ENCODE measurements at places on chromosomes 7 and 10.
A peak's percentile ranks its signal among the peaks of the same experiment; 100 is the strongest.

GRCh38 chr7:50502001-50502684 is 52.0 kb upstream of the FIGNL1 start:
- no peak for DNase-seq

DNA sequence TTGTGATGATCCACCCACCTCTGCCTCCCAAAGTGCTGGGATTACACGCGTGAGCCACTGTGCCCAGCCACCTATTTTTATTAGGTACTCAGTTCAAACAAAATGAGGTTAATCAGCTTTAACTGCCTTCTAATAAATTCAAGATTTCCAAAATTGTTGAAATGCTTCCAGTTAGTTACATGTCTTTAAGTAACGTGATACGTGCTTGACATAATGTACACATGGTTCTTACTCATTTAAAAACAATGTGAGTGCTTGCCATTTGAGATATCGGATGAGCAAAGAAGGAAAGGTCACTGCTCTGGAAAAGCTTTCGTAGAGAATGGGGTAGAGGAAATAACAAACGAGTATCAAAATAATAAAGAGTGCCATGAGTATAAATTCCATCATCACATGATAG is 83.6 kb downstream of the KMT2E start:
- no peak for DNase-seq

DNA sequence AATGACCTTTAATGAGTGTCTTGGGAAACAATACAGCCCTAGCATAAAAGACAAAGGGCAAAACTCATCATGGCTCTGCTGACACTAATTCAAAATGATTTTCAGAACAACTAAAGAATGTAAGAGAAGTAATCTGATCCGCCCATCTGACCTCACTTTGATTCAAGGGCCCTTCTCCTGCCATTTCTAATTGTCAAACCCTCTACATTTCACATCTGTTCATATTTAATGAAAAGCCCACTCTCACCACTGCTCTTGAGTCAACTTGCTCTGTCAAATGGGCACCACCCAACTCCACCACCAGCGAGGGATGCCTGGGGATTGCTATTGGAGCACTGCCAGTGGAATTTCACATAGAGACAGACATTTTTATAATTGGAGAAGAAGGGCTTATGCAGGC is 639.2 kb downstream of the KCNMA1 start:
- peak; percentile 7 for DNase-seq

GRCh38 chr7:155219947-155220769 is 77.5 kb upstream of the INSIG1 start:
- no peak for DNase-seq

DNA sequence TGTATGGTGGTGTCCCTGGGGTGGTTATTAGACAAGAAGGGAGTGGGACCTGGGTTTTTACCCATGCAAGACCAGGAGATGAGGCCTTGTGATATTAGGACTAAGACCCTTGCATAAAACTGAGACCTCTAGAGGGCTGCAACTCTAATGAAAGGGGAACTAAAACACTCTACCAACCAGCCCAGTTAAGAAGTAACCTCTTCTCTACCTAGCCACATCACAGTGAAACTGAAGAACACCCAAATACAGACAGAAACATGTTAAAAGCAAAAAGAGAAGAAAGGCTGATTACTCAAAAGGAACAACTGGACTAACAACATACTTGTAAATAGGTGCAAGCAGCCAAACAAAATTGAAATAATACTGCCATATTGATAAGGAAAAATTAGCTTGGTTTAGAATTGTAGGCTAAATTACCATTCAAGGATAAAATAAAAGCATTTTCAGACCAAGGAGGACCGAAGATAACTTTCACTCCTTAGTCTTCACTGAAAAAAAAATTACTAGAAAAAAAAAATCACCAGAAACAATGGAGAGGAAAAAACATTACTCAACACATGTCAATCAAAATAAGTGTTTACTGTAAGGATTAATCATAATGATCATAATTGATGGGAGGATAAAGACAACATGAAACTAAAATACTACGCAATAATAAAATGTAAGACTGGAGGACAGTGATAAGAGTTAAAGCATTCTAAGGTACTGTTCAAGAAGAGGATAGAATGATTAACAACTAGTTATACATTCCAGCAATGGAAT is 27.6 kb downstream of the ERLIN1 start:
- DNase-seq = no peak

- DNase-seq = no peak
Observed at GRCh38 chr10:61804414-61804813, 97.1 kb upstream of the ARID5B start.

DNA sequence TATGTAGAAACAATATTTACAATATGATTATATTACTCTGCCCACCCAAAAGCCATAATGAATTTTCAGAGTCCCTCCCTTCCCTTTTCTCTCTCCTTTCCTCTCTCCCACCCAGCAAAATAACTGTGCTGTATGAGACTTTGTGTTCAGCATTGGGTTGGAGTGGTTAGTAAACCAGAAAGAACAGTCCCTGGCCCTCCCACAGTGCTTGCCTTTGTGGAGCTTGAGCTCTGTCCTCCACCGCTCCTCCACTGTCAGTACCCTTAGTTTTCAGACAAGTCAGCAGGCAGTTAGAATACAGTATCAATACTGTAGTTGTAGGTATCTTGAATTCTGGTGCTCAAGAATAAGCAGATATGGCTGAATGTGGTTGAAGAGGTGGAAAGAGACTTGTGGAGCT is 92.7 kb downstream of the CDK14 start:
- DNase-seq = no peak

GRCh38 chr7:101882595-101883564 is 65.5 kb downstream of the CUX1 start:
- DNase-seq = peak; percentile 80

DNA sequence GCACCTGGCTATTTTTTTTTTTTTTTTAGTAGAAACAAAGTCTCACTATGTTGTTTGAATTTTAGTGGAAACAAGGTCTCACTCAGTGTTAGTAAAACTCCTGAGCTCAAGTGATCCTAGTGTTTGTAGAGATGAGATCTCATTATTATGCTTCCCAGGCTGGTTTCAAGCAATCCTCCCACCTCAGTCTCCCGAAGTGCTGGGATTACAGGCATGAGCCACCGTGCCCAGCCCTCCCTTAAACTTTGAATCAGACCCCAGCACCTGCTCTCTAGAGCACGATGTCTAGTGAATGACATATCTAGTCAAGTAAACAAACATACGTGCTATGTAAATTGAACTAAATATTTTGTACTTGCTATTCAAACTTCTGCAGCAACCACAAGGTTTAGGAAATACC is 105.6 kb upstream of the MYO3A start:
- no peak for DNase-seq

- DNase-seq = no peak
Observed at GRCh38 chr7:12930534-12930933, 243.1 kb downstream of the ARL4A start.

GRCh38 chr10:125079091-125079600 is 81.2 kb downstream of the CTBP2 start:
- DNase-seq = no peak

DNA sequence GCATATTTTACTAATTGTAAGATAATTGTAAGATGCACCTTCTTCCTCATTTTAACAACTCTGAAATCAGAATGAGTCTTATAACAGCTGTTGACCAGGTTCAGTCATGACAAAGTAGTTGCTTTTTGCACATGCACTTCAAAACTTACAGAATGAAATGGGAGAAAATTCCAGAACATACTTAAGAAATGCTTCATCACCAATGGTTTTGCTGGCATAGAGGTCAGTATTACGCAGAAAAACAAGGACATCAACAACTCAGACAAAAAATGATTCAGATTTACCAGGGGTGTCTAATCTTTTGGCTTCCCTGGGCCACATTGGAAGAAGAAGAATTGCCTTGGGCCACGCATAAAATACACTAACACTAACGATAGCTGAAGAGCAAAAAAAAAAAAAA is 13.3 kb downstream of the COL28A1 start:
- no peak for DNase-seq

DNA sequence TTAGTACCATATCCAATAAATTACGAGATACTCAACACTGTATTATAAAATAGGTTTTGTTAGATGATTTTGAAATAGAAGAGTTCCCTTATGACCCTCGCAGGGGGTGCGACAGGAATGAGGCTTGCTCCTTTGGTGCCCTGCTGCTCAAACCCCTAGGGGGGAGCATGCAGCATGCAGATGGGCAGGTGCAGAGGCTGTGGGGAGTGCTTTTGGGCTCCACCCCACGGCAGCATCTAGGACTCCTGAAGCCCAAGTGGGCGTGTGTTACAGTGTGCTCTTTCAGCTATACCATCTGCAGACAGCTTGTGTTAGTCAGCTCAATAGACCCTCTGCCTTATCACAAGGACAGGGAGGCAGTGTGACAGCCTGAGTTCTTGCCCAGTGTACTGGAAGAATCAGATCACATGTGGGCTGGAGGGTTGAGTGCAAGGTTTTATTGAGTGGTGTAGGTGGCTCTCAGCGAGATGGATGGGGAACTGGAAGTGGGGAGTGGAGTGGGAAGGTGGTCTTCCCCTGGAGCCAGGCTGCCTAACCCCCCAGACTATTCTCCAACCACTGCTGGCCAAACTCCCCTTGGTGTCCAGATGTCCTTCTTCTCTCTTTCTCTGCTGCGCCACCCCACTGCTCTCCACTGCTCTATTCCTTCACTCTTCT is 3.1 kb upstream of the MRC1 start:
- no peak for DNase-seq

DNA sequence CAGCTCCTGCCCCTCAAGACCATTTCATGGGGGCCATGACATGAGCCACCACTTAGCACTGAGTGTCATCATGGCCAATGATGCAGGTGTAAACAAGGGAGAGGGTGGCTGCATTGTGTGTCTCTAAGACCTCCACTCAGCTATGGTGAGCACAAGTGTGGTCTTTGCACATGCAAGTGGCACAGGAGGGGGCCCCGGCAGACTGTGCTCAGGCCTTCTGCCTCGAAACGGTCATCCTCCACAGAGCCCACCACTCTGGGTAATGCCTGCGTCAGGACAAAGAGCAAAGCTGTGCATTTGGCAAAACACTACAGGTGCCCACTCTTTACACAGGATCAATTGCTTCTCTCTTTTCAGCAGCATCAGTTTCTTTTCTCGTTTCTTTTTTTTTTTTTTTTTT is 125.5 kb downstream of the SH3PXD2A start:
- DNase-seq = no peak

DNA sequence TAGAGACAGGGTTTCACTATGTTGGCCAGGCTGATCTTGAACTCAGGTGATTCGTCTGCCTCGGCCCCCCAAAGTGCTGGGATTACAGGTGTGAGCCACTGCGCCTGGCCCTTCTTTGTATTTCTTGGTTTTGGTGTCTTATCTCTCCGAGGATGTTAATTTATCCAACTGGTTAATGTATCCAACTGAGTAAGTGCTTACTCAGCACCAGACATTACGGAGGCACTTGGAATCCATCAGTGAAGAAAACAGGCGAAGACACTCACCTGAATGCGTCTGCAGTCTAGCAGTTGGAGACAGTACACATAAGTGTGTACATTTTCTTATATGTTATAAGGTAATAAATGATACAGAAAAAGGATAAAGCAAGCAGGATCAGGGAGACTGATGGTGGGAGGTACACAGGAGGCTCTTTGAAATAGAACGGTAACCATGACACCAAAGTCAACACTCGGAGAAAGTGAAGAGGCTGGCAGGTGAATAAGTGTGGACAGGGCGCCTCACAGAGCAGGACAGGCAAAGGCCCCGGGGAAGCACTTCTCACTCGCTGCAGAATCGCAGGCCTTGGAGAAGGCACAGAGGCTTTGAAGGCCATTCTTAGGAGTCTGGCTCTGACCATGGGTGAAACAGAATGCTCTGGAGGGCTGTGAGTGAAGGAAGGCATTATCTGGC is 73.1 kb downstream of the LANCL2 start:
- peak; percentile 85 for DNase-seq

- no peak for DNase-seq
Observed at GRCh38 chr7:50685135-50686065, 97.3 kb downstream of the GRB10 start.

GRCh38 chr7:49127359-49127913 is 203.1 kb downstream of the CDC14C start:
- DNase-seq = no peak

- no peak for DNase-seq
Observed at GRCh38 chr10:111974325-111974724, 209.2 kb downstream of the GPAM start.

DNA sequence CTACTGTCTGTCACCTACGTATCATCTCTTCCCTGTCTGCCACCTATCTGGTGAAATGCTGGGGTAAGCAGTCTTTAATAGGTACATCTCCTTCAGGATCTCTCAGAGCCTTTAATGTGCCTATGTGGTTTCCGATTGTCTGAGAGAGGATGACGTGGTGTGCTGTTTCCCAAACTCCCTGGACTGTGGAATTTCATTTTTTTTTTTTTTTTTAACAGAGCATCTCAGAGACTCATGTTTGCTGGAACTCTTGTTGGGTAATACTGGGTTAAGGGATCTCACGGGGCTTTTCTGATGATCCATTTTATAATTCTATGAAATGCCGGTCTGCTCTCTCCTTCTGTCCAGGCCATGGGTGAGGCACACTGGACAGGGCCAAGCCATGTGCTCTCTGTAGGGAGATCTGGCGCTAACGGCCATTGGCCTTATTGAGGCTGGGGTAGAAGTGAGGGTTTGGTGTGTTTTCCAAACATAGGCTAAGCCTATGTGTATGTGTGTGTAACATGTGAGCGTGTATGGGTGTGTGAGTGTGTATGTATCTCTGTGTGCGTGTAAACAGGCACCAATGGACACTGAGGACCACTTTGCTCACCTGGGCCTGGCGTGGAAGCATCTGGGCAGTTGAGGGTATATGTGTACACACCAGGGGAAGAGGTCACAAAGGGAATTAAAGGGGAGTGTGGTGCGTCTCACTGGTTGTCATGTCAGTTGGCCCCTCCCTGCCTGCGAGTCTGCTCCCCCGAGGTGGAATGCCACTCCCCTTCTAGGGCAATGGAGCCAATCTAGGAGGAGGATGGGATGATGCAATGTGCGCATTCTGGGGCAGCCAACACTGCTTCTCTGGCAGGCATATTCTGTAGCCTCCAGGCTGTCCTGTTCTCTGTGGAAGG is 7.8 kb downstream of the ADRA2A start:
- no peak for DNase-seq

- DNase-seq = no peak
Observed at GRCh38 chr10:30330497-30331168, 18.4 kb downstream of the MTPAP start.

DNA sequence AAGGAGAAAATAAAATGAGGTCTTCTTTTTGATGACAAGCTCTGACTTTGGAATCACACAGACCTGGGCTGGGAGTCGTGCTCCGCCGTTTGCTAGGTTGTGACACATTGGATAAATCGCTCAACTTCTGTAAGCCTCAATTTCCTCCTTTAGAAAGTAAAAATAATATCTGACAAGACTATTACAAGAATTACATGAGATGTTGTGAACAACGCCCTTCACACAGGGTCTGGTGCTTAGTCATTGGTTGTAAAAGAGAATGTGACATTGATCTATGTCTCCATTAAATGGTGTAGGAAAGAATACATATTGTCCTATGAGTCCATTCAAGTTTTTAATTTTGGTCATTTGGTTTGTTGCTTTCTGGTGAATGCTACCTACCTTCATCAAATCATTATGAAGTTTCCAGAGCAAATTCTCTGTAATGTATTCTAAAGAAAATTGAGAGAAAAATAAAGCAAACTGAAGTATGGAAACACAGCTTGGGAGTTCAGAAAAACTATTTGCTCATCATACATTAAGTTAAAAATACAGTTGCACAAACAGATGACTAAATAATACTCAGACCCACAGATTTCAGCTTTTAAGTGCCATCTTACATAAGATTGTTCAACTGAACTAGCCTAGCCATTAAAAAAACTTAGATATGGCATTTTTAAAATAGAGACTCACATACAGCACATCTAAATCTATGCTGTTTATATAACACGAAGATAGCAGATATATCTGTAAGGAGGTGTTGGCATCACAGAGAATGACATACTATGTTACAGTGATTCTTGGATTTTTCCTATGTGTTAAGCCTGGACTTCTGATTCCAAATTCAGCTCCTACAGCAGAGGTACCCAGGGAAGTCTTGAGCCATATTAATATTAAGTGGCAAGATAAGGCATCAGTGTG is 12.3 kb upstream of the ADRB1 start:
- DNase-seq = no peak

Measured in NCI-H1092 (cell line).